ENCODE measurements at places on chromosomes 7 and 10. TPM values are rescaled to one million over a fixed set of nuclear protein-coding genes. Genes with fewer than 3 reads are reported as not detected.

- H3K4me3 ChIP-seq = no peak overlapping the region
- no peak for DNase-seq
- no peaks in the 10 kb centered on the region for H3K27me3 ChIP-seq
- no peak overlapping the region for H3K27ac ChIP-seq
- H3K4me1 ChIP-seq = no peaks in the 10 kb centered on the region
Observed at GRCh38 chr10:85679710-85680109, 686.9 kb downstream of the GRID1 start.

GRCh38 chr7:69889976-69890351 lies 291.7 kb downstream of the AUTS2 start:
- no peak overlapping the region for H3K4me3 ChIP-seq
- H3K36me3 ChIP-seq = no peaks in the 10 kb centered on the region
- DNase-seq = no peak
- H3K27ac ChIP-seq = no peak overlapping the region

GRCh38 chr10:110020265-110020664 lies 12.5 kb downstream of the ADD3 start:
- no peak overlapping the region for H3K27ac ChIP-seq
- DNase-seq = no peak
- no peaks in the 10 kb centered on the region for H3K36me3 ChIP-seq
- no peak overlapping the region for H3K4me3 ChIP-seq
- peaks cover 37% of the 10 kb centered on the region for H3K4me1 ChIP-seq

DNA sequence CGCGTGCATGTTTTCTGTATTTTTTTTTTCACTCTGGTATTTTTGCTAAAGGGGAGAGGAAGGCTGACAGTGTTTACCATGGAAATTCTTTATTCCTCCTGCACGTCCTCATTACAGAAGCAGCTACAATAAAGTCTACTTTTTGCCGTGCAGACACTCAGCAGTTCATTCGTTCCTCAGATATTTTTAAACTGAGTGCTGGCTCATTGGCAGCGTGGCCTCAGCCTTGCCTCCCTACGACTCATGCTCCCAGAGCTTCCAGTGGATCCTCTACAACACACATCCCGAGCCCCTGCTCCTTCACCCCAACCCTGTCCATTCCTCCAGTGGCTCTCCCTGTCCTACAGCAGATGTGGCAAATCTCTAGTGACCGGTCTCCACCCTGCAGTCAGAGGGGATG lies 239.2 kb upstream of the ZMIZ1 start:
- H3K36me3 ChIP-seq = no peaks in the 10 kb centered on the region
- no peak overlapping the region for H3K27ac ChIP-seq
- peaks cover 3% of the 10 kb centered on the region for H3K27me3 ChIP-seq

DNA sequence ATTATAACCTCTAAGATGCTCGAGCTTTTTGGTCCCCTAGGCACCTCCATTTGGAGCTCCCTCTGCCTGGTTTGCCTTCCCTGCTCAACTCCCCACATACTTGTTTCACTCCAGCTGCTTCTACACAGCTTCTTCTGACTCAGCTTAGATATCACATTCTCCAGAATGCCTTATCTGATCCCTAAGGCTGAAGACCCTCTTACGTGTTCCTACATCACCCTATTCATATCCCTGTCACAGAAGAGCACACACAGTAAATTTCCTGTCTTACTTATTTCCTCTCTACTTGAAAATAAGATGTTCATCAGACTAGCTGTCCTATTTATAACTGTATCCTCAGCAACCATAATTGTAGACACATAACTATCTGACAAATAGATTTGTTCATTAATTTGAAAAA lies 61.3 kb upstream of the RNF148 start:
- H3K4me1 ChIP-seq = no peaks in the 10 kb centered on the region
- H3K27ac ChIP-seq = no peak overlapping the region
- no peaks in the 10 kb centered on the region for H3K36me3 ChIP-seq
- H3K27me3 ChIP-seq = no peaks in the 10 kb centered on the region

DNA sequence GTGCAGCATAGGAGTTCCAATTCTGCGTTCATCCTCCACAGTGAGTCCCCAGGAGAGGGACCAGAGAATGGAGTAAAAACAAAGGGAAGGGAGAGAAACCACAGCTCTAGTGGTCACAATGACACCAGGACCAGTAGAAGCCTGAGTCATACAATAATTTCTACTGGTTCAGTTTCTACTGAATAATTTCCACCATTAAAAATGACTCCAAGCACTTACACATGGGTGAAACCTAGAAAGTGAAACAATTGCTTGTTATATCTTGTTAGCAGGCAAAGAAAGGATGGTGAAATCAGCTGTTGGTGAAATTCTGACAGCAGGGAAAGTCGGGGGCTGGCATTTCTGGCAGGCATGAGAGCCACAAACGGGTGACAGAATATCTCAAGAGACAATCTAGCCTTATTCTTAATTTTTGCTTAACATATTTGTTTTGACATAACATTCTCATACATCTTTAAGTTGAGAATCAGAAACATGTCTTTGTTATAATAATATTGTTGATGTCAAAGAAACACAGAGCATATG lies 1065.8 kb upstream of the C7orf33 start:
- H3K27ac ChIP-seq = no peak overlapping the region
- no peaks in the 10 kb centered on the region for H3K36me3 ChIP-seq
- H3K27me3 ChIP-seq = no peaks in the 10 kb centered on the region
- H3K4me3 ChIP-seq = no peak overlapping the region
- no peak for DNase-seq
- no peaks in the 10 kb centered on the region for H3K4me1 ChIP-seq

Gene DUSP5
- total RNA-seq = 10.8 TPM

Gene SEPTIN14
- total RNA-seq = not detected

Gene CPN1
- not detected for total RNA-seq
